ENCODE measurements at places on chromosomes 4 and X.

DNA sequence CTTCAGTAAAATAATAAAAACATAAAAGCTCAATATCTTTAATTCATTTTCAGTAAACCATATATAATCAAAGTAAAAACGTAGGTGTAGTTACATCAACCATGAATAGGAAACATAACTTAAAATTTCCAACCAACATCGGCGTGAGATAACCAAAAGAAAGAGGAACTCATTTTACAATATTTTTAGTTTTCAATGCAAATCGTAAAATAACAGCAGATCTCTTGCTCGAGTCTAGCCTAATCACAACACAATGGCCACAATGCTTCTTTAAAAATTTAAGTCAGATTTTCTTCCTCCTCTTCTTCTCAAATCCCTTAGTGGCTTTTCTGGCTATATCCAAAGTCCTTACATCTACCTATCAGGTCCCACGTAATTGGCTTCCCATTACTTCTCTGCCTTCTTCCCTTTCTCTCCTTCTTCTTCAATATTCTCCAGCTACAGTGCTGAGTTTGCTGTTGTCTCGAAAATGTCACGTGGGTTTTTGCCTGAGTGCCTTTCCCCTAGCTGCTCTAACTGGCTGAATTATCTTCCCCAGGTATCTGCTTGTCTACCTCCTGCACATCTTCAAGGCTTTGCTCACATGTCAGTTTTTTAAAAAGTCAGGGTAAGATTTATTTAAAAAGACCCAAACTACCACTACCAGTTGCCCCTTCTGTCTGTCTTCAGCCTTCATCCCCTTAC, 90.9 kb upstream of the BANK1 start:
- DNase-seq: no peak

DNA sequence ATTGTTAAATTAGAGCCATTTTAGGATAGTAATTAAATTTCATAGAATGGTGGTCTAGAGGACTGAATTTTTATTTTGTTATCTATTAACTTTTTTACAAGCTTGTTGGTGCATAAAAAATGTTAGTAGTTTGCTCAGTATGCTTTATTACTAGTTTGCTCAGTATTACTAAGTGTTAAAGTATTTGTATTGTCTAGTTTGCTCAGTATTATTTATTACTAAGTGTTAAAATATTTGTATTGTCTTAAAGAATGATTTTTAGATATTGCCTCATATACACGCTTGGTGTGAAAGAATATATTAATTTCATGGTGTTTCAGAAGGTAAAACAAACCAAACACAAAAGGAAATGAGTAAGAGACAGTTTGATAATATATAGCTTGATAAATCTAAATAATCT, 268.4 kb upstream of the MAGEB18 start:
- DNase-seq: no peak

DNA sequence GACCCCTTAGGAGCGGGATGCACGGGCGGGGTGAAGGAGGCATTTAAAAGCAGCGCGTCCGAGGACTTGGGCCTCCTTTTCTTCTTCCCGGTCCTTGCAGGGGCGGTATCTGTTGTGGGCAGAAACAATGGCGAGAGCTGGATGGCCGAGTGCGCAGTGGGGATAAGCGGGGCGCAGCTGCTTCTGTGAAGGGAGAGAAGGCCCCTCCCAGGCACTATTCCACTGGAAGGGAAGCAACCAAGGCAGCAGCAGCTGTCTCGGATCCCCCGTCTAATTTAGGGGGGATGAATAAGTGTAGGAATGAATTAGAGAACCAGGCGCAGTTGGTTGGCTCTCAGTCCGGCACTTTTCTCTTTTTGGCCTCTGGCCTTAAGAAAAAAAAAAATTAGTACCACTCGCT, 995 bp downstream of the SMARCA5 start:
- peak; percentile 9 for DNase-seq

DNA sequence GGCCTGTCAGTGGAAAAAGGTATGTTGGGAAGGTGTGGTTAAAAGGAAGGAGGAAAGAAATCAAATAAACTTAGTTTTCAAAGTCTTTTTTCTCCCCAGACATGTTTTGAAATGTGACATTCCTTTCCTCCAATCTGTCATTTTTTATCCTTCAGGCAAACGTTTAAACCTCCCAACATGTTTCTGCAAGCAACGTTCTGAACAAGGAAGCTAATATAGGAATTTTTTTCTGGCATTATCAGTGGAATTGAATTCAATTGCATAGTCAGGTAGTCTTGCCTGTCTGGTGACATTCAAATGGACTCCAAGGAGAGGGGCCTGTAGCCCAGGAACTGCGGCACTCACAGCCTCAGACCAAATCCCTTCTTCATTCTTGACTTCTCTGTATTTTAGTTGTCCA, 30.0 kb upstream of the RASSF6 start:
- no peak for DNase-seq

GRCh38 chr4:6546681-6547447, 28.1 kb upstream of the MAN2B2 start:
- peak; percentile 47 for DNase-seq

DNA sequence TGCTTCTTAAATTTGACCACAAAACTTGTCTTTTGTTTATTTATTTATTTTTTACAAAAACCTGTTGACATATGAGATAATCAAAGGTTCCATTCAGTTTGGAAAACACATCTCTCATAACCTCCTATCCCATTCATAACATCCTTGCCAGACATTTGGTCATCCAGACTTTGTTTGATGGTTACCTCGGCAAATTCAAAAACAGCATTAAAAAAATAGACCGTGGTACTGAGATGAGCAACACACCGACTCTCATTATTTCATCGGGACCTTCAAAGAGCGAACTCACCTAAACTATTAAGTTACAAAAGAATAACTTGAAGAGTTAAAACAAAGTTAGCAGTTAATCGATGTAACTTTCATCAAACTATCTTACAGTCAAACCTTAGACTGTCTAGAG, 85.8 kb upstream of the RPS6KA3 start:
- DNase-seq: no peak

DNA sequence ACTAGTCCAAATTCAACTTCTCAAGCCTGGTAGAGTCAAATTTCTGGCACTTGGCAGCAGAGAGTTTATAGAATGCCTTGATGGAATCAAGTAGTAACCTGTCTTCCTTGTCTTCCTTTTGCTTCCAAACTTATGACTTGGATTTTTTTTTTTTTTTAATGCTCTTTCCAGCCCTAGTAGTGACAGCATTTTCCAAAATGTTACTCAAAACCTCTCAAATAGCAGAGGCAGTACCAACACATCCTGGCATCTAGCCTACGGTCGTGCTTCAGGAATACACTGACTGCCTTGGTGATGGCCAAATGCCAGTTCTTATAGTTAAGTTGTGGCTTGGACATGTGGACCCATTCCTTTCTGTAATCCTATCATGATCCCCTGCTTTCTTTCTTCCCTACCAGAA, 46.0 kb downstream of the GALNT7 start:
- DNase-seq: no peak

DNA sequence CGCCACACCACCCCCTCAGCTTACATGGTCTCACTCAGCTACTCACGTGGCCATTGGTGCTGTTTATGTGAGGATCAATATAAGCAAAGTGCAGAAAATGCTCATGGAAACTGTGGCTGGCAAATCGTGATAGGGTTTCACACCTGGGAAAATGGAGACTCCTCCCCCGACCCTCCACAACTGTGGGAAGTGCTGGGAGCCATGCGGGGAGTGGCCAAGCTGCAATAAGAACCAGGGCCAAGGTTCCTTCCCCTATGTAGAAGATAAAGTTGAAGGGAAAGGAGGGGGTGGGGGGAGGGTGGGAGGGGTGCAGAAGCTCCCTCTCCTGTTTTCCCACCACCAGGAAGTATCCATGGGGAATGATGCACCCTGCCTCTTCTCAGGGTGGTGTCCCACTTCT, 145.5 kb upstream of the MAMLD1 start:
- DNase-seq: no peak

- no peak for DNase-seq
Measured at GRCh38 chrX:29478336-29479069, 736.9 kb upstream of the MAGEB2 start.

DNA sequence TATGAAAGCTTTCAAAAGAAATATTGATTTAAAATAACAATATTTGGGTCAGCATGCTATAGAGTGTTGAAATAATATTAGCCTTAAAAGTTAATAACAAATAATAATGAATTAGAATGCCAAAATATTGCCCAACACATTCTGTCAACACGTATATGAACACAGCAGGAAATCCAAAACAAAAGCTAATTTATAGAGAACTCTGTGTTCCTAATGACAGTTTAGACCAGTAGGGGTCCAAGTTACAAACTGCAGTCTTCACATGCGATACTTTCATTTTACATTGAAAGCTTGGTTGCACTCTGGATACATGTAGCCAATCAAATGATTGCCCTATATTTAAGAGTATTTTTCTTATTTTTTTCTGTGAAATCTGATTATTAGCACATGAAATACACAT, 274.4 kb downstream of the DCTD start:
- DNase-seq: no peak

GRCh38 chrX:41516999-41517765, 70.0 kb downstream of the NYX start:
- DNase-seq: no peak
